ENCODE measurements at places on chromosomes 13 and 19. TPM values are rescaled to one million over a fixed set of nuclear protein-coding genes. Genes with fewer than 3 reads are reported as not detected.

The TEX101 gene
- not detected for total RNA-seq

GRCh38 chr19:51022526-51022925 is 3.0 kb upstream of the KLK10 start:
- no peak for DNase-seq

- DNase-seq = peak; percentile 90
These were observed 5.1 kb upstream of the FLT3LG start for GRCh38 chr19:49468746-49469447.

DNA sequence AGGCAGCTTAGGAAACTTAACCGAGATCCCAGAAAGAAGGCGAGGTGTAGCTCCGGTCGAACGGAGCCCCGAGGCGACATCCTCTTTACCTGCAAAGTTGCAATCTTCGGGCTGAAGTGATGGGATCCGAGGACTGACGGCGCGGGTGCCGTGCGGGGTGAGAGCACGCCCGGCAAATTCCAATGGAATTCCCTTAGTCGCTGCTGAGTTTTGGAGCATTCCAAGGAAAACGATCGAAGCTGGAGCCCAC is 141 bp downstream of the TRPC4 start:
- no peak for DNase-seq

The EFNA2 gene
- total RNA-seq = not detected

DNA sequence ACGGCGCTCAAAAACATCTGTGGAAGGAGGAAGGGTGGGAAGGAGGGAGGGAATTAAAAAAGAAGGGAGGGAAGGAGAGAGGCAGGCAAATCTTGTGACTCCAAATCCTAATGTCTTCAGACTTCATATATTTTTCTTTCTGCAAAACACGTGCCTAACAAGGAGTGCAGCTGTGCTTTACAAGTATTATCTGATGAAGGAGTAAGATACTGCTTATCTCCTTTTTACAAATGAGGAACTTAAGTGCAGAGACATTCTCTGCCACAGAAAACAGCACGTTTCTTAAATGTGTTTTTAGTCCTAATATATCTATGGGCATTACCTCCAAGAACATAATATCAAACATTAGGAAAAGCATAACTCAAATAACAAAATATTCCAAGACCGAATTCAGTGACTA is 6.5 kb downstream of the FLT3 start:
- no peak for DNase-seq

GRCh38 chr13:112741185-112741755 is 51.4 kb downstream of the ATP11A start:
- DNase-seq = no peak

- DNase-seq = no peak
These were observed 982.4 kb upstream of the MIR17HG start for GRCh38 chr13:90365130-90365529.

DNA sequence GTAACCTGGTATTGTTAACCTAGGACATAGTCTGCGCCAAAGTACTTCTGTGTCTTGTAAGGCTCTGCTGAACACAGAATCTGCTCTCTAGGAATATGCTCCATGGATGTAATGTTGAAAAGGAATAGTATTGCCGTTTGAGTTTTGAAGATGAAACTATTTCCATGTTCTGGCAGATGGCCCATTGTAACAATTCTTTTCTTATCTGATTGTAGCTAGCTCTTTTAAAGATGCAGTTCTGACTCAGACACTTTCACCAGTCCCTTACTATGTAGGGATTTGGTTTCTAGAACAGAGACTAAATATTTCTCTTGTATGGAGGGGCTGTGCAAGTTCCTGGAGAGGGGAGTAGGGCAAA is 185.6 kb downstream of the MTUS2 start:
- no peak for DNase-seq

DNA sequence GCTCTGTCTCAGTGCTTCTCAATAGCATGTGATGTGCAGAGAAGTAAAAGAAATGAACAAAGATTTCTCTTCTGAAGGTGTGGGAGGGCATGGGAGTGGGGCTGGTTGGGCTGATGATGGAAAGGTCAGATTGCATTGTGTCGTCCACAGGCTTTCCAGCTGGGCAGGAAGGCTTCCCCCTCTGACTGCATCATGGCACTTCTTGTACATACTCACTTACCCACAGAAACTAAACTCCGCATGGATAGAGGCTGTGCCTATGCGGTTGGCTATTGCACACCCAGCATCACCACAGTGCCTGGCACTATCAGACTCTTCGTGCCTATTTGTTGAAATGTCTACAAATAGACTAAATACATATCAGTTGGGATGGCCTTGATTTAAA is 24.4 kb upstream of the TNFSF11 start:
- no peak for DNase-seq

GRCh38 chr19:11243798-11244169 is 4.4 kb downstream of the ANGPTL8 start:
- no peak for DNase-seq

GRCh38 chr13:26185720-26186117 is 36.4 kb downstream of the RNF6 start:
- no peak for DNase-seq

The NAPSA gene
- total RNA-seq = 0.56 TPM

DNA sequence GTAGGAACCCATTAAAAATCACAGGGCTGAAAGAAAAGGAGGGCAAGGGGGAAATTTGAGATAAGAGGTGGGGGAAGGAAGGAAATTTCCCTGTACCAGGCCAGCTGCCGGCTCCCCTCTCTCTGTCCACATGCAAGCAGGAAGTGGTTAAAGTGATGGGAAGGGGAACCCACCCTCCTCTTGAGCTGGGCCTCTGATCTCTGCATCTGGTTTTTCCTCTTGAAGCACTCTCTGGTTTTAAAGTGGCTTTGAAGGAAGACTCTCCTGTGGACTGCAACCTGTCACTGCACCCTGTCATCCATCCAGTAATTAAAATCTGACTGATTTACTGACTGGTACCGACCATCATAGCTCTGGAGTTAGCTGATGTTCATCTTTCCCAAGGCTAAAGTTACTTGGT is 239.6 kb downstream of the TSHZ3 start:
- no peak for DNase-seq

- DNase-seq = no peak
These were observed 59.0 kb downstream of the KLF2 start for GRCh38 chr19:16383584-16384161.

DNA sequence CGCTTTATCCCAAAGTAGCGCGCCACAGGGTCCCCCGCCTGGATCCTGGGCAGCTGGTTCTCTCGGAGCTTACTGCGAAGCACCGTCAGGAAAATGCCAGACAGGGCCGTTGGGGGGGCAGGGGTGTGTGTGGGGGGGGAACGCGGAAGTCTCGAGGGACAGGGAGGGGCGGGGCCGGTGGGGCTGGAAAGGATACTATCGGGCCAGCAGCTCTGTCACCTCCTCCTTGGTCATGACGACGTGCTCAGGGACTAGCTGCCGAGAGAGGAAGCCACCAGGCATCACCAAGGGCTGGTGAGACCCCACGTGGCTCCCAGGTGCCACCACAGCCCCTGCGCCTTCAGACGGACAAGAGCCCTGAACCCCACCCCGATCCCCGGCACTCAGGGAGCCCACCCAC is 5.3 kb downstream of the POLR2E start:
- no peak for DNase-seq

DNA sequence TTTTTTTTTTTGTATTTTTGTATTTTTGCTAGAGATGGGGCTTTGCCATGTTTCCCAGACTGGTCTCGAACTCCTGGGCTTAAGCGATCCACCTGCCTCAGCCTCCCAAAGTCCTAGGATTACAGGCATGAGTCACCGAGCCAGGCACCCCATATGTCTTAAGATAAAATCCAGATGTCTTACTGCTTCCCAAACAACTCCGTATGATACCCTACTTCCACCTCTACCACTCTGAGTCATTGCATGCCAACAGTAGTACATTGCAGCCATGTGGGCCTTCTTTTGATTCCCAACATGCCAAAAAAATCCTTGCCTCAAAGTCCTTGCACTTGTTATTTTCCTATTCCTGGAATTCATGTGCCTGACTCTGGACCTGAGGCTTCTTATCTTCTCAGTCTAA is 799.2 kb downstream of the GPC5 start:
- DNase-seq = no peak

DNA sequence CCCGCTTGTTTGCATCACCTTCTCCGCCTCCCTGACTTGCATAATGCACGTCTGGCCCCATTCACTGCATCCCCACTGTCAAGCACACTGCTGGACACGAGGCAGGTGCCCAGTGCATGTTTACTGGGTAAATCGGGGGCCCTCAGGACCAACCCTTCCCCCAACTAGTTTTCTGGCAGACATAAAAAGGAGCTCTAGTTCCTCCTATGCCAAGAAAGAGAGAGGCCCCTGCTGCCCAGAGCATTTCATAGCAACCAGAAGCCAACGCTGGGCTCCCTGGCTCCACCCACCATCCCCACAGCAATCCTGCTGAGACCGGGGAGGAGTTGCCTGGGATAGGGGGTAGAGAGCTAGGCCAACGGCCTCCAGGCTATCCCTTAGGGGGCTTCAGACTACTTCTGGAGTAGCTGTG is 23.2 kb downstream of the ANKRD27 start:
- DNase-seq = no peak

The ADGRE3 gene
- not detected for total RNA-seq

DNA sequence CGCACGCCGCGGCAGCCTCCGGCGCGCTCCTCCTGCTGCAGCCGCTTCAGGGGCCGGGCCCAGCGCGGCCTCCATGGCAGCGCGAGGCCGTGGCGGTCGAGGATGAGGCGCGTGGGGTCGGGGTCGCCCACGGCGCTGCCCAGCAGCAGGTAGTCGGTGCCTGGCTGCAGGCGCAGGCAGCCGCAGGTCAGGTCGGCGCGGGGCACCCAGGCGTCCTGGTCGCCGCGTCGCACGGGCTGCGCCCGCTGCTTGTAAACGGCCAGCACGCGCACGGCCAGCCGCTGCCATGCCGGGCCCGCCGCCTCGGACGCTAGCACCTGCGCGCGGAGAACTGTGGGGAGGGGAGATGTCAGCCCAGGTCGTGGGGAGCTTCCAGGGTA is 11.1 kb downstream of the NTN5 start:
- no peak for DNase-seq

DNA sequence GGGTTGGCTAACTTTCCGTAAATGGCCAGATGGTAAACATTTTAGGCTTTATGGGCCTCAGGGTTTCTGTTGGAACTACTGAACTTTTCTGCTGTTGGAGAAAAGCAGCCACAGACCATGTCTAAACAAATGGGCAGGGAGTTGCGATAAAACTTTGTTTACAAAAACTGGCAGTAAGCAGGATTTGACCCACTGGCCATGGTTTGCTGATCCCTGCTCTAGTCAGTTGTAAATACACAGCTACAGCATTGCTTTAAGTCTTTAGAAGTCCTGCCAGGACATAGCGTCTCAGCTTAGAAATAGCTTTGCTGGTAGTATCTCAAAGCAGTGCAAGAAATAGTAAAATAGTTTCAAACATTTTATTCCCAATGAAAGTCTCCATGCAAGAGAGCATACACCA is 88.4 kb downstream of the NALCN start:
- DNase-seq = no peak

- peak; percentile 53 for DNase-seq
These were observed 281.4 kb downstream of the LHFPL6 start for GRCh38 chr13:39321574-39321973.

The C19orf44 gene
- 4.2 TPM for total RNA-seq

The KBTBD6 gene
- total RNA-seq = 12.8 TPM

GRCh38 chr19:5356428-5356827 is 15.8 kb upstream of the PTPRS start:
- DNase-seq = no peak

DNA sequence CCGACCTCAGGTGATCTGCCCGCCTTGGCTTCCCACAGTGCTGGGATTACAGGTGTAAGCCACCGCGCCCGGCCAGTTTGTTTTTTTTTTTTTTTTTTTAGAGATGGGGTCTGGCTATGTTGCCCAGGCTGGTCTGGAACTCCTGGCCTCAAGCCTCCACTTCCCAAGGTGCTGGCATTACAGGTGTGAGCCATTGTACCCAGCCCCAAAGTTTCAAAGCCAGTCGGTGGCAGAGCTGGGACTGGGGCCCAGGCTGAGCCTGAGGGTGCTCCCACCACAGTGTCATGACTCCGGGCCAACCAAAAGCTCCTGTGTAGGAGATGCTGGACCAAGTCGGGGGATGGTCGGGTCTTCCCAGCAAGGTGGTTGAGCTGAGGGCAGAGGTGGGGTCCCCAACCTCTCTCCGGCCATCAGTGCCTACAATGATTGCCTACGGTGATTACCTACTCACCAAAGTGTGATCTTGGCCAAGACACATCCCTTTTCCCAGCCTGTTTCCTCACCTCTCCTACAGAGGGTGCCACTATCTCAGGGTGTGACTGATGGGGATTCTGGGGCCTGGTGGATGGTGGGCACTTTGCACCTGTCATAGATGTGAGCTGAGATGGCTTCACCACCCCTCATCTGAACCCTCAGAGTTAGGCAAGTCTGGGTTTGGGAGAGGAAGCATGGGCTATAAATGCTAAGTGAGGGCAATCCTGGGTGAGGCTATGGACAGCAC is 5.9 kb upstream of the SAMD1 start:
- no peak for DNase-seq

GRCh38 chr13:111573801-111574200 is 253.4 kb downstream of the TEX29 start:
- DNase-seq = no peak

The CEACAM20 gene
- not detected for total RNA-seq

GRCh38 chr19:2255112-2255845 is 938 bp downstream of the JSRP1 start:
- DNase-seq = no peak

The FAM83E gene
- not detected for total RNA-seq

GRCh38 chr13:50684366-50684765 is 159.1 kb downstream of the DLEU7 start:
- peak; percentile 66 for DNase-seq

The GPC6 gene
- total RNA-seq = 5.3 TPM

- no peak for DNase-seq
These were observed 204.9 kb upstream of the KL start for GRCh38 chr13:32811297-32811800.

DNA sequence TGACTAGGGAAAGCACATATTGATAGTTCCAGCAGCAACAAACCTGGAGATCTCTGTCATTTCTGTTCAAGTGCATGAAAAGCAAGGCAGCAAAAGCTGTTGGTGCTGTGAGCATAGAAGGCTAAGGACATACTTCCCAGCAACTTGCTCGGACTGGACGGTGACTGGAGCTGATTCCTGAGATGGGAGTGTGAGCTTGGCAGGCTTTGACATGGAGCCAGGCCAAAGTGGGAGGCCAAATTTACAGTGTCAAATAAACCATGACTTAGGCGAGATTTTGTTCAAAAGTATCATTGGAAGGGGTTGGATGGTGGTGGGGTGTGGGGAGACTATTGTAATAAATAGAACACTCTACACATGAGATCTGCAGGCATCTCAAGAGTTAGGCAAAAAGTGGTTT is 5.9 kb upstream of the ARGLU1 start:
- peak; percentile 51 for DNase-seq

The SRRM5 gene
- total RNA-seq = 0.28 TPM
